Inflammatory macrophage treated with lipopolysaccharide for 1 hour (primary cell): ENCODE measurements at places on chromosomes 12 and 14.

DNA sequence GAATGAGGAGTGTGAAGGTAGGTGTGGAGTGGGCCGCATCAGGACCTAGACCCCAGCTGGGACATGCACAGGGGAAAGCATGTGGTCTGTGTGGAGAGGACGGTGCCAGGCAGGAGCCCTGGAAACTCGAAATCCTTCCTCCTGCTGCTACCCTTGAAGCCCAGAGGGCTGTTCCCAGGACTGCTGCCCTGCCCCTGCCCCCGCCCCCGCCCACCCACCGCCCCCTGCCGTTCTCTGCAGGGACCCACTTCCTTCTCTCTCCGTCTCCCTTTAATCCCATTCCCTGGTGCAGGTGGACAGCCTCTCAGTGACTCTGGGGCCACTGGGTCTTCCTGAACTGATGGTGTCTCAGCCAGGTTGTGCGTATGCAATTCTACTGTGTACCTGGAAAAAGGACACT, 8.0 kb downstream of the ITFG2 start:
- DNase-seq, result no peak

DNA sequence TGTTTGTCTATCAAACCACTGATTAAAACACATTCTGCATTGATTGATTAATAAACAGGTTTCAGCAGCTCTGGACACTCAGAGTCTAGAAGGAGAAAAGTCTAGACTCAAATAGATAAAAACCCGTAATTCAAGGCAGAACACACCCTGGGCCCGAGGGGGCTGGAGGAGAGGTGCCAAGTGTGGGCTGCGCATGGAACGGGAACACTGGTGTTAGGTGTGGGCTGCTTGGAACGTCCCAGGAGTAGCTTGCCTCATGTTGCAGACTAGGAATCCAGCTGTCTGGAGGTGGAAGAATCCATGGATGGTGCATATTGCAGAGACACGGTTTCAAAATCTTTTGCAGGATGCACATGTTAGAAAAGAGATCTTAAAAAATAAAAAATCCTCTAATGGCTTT, 223.0 kb downstream of the APAF1 start:
- no peak for DNase-seq

- no peak for DNase-seq
Observed at GRCh38 chr14:99604766-99605298, 825 bp upstream of the CCDC85C start.

DNA sequence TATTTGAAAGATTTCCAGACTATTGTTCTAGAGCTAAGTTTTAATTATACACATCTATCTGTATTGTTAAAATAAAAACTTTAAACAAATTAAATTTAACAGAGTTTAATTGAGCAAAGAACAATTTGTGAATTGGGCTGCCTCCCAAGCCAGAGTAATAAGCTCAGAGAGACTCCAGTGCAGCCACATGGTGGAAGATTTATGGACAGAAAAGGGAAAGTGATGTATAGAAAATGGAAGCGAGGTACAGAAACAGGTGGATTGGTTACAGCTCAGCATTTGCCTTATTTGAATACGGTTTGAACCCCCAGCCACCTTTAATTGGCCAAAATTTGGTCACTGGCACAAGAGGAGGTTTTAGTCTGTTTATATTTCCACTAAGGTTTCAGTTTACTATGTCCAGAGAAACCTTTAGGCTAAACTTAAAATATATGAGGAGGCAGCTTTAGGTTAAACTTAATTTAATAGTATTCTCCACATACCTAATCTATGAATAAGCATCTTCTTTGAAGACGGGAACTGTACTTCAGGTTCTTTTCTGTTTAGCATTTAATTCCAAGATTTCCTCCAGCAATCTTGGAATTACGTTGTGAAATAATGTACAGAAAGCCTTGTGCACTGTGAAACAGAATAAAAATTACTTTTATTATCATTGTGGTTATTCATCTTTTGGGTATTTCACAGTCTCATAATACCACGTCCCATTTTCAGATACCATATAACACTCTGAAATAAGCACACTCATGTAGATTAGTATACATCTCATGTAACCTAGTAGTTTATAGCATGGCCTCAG, 19.4 kb downstream of the SRGAP1 start:
- DNase-seq, result no peak

GRCh38 chr12:50213439-50213838, 46.3 kb upstream of the CERS5 start:
- no peak for DNase-seq

DNA sequence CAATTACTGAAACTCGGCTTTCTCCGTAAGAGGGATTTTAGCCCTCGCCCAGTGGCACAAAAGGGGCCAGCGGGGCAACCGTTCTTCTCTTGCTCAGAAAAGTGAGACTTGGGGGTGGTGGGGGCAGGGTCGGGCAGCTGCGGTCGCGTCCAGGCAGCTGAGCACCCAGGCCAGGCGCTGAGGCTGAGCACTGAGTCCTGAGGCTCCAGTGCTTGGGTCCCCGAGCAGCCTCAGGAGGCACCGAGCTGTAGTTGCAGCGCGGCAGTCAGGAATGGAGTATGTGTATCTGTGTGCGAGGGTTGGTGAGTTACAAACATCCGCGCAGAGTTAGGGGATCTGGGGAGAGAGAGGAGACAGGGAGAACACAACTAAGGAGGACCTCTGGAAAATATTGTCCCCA, 4.1 kb upstream of the HOXC6 start:
- no peak for DNase-seq

- no peak for DNase-seq
Observed at GRCh38 chr12:130879212-130879686, 7.4 kb downstream of the RAN start.

DNA sequence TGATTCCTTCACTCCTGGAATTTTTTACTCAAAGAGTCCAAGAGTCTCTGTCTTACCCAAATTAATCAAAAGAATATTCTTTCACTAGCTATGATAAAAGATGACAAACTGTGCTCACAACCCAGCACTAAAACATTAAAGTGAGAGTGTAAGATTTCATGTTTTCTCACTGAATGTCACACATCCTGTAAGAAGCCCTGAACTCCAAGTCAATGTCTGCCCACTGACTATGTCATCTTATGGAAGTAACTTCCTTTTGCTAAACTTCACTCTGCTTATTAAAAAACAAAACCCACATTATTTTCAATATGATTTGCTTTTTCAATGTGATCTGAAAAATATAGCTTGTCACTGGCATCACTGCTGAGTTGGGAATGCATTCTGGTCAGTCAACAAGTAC, 15.6 kb downstream of the SPRING1 start:
- no peak for DNase-seq

- DNase-seq, result no peak
Observed at GRCh38 chr12:106258226-106258625, 10.4 kb upstream of the CKAP4 start.

DNA sequence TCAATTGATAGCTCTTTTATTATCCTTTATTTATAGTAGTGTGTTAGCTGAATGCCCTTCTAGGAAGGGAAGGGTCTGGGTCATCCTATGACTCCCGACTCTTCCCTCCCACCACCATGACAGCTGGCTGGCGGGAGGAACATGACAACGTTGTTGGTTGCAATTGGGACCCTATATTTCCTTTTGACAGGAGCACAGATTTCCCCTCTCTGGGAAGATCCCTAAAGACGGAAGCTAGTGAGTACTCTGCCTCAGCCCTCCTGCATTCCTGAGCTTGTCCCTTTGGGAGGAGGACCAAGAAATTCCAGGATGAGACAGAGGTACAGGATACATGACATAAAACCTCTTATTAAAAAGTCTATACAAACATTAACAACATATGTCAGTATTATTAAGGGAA, 485.4 kb downstream of the NAV3 start:
- no peak for DNase-seq

- DNase-seq, result no peak
Observed at GRCh38 chr12:103334466-103334865, 161.3 kb downstream of the C12orf42 start.

GRCh38 chr14:75715926-75716780, 55.1 kb downstream of the TTLL5 start:
- no peak for DNase-seq

DNA sequence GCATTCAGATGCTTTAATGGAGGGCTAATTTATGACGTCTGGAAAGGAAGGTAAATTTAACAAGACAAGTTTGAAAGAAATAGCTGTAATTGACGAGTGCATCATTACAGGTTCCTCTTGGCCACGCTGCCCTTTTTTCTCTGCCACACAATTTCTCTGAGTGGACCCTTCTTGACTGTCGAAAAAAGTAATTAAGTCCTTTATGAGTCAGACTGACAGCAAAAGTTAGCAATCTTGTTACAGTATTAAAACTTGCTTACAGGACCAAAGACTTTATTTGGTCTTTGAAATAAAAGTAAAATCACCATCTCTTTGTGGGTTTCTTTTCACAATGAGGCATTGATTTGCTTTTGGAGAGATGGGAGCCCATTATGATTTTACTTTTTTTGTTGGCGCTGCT, 42.6 kb downstream of the SAMD4A start:
- no peak for DNase-seq

- DNase-seq, result no peak
Observed at GRCh38 chr12:24822121-24822899, 126.6 kb downstream of the BCAT1 start.

DNA sequence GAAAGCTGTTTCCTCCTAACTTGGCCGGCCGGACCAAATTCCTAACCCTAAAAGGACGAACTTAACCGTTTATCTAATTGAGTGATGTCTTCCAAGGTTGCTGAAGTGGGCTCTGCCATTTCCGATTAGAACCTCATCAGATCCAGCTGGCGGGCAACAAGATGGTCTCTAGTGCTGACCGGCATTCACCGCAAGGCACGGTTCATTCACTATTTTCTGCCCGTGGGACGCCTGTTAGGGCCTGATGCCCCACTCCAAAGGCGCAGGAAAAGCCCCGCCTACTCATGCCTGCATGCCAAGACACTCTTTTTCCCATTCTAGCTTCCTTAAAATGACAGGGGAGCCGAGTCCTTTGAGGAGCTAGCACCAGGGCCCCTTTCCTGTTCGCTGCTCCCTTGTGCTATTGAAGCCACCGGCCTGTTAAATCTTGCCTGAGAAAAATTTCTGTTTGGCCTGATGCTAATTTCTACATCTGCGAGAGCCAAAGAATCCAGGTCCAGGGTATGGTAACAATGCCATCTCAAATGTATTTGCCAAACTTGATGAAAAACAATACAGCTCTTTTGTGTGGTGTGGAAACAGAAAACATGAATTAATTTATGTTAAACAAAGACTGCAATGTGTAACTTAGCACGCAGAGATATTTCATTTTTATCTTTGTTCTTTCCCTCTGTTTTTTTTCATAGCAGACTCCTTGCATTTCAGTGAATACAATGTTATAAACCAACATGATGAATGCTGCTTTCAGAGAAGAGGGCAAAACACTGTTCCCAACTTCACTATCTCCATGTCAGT, 1071.2 kb upstream of the USP15 start:
- no peak for DNase-seq

- no peak for DNase-seq
Observed at GRCh38 chr12:92546259-92546634, 156.5 kb upstream of the PLEKHG7 start.

DNA sequence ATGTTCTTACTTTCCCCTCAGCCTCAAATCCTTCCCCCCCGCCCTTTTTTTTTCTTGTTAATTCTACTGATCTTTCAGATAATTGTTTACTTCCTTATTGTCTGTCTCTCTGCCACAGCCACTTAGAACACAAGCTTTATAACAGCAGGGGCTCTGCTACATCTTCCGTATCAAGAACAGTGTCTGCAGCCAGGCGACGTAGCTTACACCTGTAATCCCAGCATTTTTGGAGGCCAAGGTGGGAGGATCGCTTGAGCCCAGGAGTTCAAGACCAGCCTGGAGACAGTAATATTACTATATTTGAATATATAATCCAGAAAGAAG, 5.4 kb downstream of the SOS2 start:
- no peak for DNase-seq

DNA sequence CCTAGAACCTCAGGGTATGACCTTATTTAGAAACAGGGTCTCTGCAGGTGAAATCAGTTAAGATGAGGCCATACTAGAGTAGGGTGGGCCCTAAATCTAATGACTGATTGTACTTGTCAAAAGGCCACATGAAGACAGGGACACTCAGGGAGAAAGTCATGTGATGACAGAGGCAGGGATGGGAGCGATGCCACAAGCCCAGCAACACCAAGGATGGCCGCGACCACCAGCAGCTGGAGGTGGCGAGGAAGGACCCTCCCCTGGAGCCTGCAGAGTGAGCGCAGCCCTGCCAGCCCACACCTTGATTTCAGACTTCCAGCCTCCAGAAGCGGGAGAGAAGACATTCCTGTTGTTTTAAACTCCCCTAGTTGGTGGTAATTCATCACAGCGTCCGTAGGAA, 199.9 kb downstream of the PHETA1 start:
- DNase-seq, result no peak

DNA sequence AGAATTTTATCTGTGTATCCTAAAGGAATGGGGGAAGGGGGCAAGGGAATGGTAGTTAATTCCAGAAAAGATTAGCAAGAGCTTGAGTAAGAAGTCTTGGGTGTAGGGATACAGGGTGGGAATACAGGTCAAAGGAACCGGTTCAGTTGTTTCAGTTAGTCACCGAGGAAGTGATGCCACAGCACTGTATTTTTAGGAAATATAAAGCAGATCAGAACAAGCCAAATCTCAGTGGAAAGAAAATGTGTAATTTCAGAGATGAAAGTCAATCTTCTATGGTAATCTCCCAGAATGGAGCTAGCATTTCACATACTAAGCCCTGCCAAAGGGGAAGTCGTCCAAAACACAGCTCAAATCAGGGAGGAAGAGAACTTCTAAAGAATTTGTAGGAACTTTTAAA, 4.7 kb upstream of the TUBA1C start:
- peak; percentile 45 for DNase-seq
